Caco-2 (cell line): ENCODE measurements at places on chromosomes 2 and 18.

GRCh38 chr2:20667151-20667530, 197 bp downstream of the GDF7 start:
- no peak for DNase-seq

DNA sequence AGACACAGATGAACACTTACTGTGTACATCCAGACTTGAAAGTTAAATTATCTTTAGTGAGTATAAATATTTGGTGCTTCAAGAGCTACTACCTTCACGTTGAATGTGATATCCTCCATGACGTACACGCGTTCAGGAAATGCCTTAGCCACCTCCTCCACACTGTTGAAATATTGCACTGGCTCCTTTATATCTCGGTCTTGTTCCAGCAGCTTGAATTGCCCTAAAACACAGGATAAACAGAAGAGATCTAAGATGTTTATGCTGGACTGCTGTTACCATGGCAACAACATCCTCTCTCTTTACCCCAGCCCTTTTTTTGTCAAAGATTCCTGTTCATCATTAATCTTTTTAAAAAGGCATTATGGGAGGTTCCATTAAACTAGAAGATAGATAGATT, 120.3 kb downstream of the MEP1B start:
- DNase-seq = no peak

- no peak for DNase-seq
Observed at GRCh38 chr2:97718051-97718882, 4.9 kb downstream of the ZAP70 start.

DNA sequence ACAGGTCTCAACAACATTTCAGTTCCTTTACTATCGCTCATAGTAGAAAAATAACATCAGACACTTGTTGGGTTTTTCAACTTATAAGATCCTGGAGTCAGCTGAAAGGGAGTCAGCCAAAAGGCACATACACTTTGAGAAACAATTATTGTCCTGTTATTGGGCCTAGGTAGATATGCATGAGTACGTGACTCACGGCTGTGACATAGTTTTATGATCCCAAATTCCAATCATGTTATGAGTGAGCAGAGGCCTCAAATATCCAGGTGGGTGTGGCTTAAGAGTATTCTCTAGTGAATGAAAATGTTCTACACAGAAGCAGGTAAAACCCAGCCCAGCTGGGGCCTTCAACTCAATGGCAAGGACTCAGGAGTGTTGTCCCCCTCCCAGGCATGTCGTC, 27.2 kb downstream of the SERPINB8 start:
- DNase-seq = no peak

GRCh38 chr2:96359866-96360265, 24.3 kb downstream of the NCAPH start:
- no peak for DNase-seq

- peak; percentile 61 for DNase-seq
Observed at GRCh38 chr2:229586746-229587705, 127.3 kb downstream of the DNER start.

- DNase-seq = no peak
Observed at GRCh38 chr2:119756837-119757236, 2.9 kb upstream of the PTPN4 start.

DNA sequence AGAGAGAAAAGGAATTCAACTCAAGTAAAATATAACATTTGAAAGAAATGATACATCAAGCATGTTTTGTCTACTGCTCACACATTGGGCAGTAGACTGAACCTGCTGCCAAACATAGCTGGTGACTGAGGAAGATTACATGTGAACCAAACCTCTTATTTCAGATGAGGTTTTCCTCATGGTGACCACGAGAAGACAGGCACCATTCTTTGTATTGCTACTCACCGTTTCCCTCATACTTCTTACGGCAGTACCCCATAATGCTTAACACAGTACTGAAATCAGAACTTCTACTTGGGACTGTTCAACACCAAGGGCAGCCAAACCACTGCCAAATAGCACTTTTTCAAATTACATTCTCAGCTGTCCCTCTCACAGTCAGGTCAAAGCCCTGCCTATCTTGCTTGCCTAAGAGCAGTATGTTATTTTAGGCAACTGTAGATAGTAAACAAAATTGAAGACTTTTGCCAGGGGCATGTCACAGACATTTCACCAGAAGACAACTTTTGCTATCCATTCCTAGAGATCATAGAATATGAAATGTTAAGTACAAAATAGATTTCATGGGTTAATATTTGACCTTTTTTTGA, 167.1 kb upstream of the DOK6 start:
- no peak for DNase-seq

- no peak for DNase-seq
Observed at GRCh38 chr2:51247252-51247805, 215.4 kb upstream of the NRXN1 start.

GRCh38 chr18:57428221-57429150, 6.7 kb upstream of the ONECUT2 start:
- no peak for DNase-seq

DNA sequence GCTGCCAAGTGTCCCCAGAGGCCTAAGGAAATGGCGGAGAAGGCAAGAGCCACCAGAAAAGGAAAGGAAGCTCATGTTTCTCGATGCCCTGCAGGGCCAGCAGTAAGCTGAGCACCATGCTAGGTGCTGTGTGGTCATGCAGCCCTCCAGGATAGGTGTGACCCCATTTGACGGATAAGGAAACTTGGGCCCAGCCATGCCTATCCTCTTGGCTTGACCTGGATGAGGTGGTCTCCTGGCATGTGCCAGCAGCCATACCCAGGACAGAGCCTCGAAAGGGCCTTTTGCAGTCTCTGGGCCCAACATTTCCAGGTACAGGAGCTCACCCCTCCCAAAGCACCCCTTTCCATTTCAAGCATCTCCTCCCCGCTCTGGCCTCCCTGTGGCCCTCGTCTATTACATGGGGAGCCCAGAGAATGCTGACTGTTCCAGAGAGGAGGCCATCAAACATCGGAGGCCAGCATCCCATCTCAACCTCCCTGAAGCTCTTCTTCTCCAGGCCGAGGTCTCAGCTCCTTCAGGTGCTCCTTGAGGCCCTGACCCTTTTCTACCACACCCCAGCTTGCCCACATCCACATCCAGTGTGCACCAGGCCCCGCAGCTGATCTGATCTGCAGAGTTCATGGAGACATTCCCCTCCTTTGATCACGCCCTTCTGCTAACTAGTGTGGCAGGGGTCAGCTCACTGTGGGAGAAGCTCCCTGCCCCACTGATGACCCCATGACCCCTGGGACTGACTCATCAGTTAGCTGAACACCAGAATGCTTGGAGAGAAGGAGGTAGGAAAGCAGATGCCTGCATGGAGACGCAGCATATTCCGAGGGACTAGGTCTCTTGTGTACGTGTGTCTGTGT, 208.4 kb downstream of the TNS1 start:
- DNase-seq = peak; percentile 57

DNA sequence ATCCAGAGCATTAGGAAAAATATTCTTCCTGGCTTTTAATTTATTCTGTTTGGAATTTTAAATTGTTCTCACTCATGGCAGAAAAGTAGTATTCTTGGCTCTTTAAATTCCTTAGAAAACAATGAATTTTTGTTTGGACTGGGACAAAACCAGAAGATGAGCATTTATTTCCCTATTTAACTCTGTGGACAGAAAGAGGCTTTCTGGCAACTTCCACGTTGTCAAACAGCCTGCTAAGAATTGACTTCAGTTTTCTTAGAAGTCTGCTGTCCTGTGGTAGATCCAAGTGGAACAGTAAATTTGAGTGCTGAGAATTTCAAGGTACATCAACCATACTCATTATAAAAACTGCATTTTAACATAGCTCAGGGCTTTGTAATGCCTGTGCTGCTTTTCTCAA, 83.8 kb downstream of the MGAT5 start:
- no peak for DNase-seq

GRCh38 chr2:111099402-111099801, 21.3 kb upstream of the BCL2L11 start:
- no peak for DNase-seq

DNA sequence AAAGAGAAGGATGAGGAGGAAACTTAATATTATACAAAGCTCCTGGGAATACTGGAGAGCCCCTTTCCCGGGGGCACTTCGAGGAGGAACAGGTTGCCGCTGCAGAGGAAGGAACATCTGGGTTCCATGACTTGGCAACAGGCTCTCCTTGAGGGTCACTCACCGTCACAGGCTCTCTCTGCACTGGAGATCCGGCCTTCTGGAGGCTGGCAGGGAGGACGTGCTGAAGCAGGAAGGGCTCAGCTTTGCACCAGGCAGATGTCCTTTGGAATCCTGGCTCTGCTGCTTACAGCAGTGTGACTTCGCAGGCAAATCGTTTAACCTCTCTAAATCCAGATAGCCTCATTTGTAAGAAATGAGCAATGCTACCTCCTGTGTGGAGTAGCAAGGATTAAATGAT, 2.9 kb upstream of the DPYSL5 start:
- DNase-seq = no peak

GRCh38 chr2:143226714-143227541, 97.7 kb downstream of the ARHGAP15 start:
- no peak for DNase-seq

GRCh38 chr2:120952318-120952717, 216.7 kb downstream of the GLI2 start:
- DNase-seq = no peak

DNA sequence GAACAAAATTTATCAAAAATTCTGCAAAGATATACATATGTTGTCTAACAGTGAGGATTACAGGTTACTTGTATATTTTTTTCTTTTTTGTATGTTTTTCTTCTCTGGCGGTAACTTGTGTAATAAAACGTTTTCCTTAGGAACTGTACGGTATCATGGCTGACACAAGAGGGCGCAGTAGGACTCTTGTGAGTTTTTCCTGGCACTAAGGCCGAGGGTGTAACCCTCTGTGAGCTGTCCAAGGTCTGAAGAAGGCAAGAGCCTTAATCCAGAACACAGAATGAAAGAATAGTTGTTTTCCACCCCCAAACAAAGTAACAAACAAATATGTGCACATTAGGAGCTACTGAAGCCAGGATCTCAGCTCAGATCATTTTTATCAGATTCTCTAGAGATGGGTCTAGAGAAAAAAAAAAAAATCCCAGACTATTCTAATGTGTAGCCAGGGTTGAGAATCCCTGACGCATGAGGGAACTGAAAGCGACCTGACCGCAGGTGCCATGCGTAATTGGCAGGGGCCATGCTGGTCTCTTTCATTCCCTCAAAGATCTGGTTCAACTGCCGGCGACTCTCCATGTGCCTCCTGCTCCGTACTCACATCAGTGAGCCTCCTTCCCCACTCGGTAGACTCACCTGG, 27.0 kb downstream of the TMEM200C start:
- peak; percentile 77 for DNase-seq

GRCh38 chr2:134416018-134416417, 162.1 kb downstream of the MGAT5 start:
- no peak for DNase-seq

GRCh38 chr18:59696311-59697235, 650 bp downstream of the CCBE1 start:
- DNase-seq = no peak

- peak; percentile 54 for DNase-seq
Observed at GRCh38 chr18:13216092-13216582, 2.4 kb upstream of the LDLRAD4 start.

- no peak for DNase-seq
Observed at GRCh38 chr2:189444322-189444721, 3.0 kb downstream of the WDR75 start.

DNA sequence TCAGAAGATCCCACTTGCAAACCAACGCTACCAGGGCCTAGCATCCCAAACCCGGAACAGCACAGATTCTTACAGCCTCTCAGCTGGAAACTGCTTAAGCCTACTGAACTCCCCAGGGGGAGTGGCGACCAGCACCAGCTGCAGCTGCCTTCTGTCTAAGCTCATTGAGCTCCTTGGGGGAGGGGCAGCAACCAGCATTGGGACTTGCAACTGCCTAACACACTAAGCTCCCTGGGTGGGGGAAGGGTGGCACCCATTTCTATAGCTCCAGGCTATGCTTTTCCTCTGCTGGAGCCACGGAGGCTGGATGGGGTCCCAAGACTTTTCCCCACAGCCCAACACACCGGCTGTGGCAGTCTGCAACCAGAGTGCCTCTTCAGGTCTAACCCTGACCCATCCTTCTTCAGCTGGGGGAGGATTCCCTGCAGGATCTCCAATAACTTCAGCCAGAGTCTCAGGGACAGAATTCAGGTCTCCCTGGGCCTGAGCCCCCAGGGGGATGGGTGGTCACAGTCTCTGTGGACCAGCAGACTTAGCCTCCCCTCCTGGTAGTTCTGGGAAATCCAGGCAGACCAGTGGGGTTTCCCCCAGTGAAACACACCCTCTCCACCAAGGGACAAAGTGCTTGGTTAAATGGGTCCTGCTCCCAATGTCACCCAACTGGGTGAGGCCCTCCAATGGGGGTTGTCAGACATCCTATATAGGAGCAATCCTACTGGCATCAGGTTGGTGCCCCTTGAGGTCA, 45.9 kb upstream of the ITGA4 start:
- peak; percentile 38 for DNase-seq

DNA sequence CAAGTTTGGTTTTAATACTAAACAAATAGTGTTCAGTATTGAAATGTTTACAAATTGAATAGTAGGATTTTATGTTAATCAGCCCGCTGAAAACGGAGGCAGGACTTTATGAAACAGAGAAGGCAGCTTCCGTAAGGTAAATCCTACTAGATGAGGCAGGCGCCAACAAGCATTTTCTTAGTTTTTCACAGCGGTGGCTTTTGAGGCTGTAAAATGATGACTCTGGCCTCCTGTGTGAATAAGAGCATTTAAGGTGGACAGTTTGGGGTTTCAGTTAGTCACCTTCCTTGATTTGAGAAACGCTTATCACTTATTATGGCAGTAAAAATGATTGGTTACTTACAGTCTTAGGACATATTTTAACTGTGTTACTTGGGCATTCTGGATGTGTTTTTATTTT, 212.9 kb downstream of the PTGR3 start:
- no peak for DNase-seq

DNA sequence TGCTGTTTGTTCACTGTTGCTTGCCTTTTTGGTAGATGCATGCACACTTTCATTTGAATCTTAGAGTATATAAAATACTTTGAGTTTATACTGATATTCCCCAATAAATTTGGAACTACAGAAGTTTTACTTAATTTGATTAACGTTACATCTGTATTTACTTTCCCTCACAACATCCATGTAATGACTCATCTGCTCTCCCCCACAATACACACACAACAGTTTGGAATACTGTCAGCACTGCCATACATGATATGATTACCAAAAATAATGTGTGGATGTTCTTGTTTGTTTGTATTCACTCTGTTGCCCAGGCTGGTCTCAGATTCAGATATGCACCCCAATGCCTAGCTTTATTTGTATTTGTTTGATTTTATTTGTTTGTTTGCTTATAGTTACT, 144.2 kb downstream of the WDR7 start:
- DNase-seq = no peak

DNA sequence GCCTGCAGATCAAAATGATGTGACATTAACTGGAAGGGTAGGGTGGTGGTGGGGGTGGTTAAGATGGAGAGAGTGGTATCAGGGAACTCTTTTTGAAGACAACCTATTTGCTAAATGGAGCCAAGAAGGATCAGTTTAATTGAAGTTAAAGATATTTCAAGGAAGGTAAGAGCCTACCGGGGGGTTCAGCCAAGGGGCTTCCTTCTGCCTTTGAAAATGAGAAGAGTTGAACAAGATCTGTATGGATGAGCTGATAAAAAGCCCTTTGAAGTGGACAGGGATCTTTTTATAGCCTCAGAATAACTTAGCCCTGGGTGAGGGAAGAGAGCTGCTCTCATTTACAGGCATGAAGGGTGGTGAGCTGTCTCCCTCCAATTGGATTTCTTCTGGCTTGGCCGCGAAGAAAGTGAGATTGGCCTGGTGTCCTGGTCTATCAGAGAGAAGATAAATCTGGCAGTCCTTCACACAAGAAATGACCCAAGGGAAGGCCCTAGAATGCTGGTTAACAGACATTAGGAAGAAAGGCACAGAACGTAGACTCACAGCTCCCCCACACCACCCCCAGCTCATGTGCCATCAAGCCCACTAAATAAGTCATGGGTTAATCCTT, 439.8 kb downstream of the TNS1 start:
- DNase-seq = no peak

GRCh38 chr2:177929662-177930522, 142.7 kb downstream of the PDE11A start:
- no peak for DNase-seq
